ENCODE measurements at places on chromosomes 11 and 22.

- no peak for DNase-seq
Measured at GRCh38 chr11:73978576-73979086, 4.0 kb downstream of the UCP2 start.

- no peak for DNase-seq
Measured at GRCh38 chr11:105132716-105133511, 6.7 kb downstream of the CARD18 start.

DNA sequence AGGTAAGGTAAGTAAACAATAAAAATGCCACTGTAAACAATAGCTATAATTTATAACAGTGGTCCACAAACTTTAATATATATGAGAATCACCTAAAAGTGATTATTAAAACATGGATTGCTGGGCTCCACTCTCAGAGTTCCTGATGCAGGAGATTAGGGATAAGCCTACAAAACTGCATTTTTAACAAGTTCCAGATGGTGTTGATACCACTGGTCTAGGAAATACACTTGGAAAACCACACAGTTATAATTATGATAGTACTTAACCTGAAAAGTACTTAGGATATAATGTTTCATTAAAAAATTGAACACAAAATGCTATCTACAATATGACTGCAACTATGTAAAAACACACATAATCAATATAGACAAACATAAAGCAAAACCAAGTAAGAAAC is 20.4 kb downstream of the FCHSD2 start:
- DNase-seq, result no peak

GRCh38 chr11:16605894-16606783 is 132.3 kb upstream of the C11orf58 start:
- DNase-seq, result peak; percentile 61

DNA sequence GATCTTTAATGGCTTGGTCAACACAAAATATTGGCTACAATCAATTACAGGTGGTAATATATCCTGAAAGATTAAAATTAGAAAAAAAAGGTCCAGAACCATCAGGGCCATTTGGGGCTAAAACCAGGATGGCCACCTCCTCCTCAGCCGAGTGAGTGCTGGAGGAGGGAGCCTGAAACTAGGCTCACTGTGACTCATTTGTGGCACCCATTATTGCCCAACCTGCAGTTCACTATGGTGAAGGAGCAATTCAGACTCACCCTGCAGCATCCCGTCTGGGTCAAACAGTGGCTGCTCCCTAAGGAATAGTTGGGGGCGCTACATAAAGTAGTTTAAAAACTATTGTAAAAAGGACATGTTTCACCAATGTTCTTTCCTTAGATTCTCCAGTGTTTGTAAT is 60.7 kb downstream of the GLYATL1 start:
- DNase-seq, result no peak

DNA sequence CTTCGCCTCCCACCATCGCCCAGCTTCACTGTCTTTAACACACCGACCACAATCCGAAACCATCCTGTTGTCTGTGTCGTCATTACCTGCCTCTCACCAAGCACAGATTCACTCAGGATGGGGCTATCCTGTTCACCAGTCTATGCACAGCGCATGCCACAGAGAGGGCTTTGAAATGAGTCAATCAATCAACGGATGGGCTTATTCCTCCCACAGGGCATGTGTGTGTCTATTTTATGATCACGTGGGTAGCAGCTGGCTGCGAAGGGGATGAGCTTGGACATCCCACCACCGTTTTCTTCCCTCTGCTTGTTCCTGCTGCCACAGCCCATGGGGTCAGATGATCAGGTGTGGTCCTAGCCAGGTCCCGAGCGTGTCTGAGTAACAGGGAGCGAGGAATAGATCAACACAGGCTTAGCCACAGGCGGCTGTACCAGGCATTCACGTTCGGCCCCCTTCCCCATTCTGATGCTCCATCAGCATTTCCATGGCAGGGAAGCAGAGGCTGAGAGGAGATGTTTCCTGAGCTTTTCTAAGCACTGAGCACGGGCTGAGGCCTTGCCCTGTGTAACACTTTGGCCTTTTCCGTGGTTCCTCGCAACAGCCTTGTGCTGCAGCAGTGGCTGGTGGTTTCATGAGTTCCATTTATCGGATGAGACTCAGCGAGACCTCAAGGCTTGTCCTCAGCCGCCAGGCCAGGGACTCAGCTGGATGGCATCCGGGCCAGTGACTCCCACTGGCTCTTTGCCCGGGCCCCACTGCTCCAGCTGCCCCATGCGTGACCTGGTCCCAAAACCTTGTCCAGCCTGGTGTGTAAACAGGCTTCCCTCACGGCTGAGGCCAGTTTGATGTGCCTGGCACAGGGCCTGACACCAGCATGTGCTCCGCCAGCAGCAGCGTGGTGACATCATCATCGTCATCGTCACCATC is 48.1 kb upstream of the FGF3 start:
- no peak for DNase-seq

DNA sequence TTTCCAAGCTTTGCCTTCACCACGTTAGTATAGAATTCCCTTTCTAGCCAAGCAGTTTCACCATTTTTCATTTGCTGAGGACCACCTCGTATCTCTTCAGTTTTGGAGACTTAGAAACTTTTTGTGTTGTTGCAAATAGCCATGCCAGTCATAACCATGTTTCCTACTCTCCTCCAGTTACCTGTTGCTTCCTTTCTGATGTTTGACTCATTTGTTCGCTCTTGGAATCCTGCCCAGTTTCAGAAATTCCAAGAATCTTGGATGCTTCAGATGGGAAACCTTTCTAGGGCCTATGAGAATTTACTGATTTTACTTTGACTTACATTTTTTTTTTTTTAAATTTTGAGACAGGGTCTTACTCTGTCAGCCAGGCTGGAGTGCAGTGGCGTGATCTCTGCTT is 65.4 kb downstream of the PPP6R3 start:
- no peak for DNase-seq
